ENCODE measurements at places on chromosomes 7 and 10.

DNA sequence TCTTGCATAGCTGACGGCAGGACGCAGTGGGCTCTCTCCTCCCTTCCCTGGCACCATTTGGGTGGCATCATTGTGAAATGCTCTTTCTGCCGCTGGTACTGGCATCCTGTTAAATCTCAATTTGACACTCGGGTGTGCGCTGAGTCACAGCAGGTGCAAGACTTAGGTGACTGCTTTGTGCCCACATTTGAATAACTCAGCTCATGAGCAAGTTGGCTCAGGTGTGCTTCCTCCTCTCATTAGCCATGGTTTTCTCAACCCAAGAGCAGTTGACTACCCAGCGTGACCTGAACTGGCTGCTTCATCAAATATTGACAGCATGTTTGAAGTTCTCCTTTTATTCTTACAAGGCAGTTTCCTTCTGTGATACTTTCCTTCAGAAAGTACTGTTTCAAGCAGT is 24.6 kb upstream of the NFE2L3 start:
- no peak for DNase-seq

GRCh38 chr10:77638321-77639101 is 903 bp upstream of the KCNMA1 start:
- DNase-seq, result peak; percentile 52

DNA sequence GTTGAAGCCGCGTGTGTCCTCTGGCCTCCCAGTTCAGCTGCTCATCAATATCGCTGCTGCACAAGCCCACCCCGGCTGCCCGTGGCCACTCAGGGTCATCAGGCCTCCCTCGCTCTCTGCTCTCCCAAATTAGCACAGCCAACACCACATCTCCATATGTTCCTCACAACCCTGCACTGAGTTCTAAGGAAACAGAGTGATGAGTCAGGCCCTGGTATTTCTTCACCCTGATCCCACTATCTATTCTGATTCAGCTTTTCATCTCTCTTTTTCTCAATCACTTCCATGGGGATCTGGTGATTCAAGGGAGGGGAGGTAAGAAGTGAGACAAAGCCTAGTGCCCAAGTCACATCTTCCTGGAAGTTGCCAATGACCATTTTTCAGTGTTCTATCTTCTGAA is 23.8 kb downstream of the CYTH3 start:
- DNase-seq, result no peak

DNA sequence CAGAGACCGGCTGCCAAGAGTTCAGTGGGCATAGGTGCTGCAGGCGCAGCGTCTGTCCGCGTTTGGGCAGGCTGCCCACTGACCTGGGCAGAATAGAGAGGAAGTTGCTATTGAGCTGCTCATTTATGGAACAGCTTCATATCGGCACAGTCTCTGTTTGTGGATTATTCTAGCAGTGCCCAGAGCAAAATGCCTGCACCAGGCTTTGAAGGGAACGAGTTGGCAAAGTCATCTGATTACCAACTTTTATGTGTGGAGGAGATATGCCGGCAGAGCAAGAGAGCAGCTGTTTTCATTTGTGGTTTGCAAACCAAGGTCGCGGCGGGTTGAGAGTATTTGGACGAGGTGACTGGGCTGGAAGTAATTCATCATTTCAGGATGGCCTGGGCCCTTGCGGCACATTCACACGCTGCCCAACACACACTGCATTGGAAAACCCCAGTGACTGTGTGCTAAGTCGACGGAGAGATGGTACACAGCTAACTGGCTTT is 228.5 kb downstream of the TCERG1L start:
- DNase-seq, result peak; percentile 40
